ENCODE measurements at places on chromosomes 12 and 14.

GRCh38 chr14:72094844-72095582 is 162.8 kb downstream of the RGS6 start:
- DNase-seq = no peak

DNA sequence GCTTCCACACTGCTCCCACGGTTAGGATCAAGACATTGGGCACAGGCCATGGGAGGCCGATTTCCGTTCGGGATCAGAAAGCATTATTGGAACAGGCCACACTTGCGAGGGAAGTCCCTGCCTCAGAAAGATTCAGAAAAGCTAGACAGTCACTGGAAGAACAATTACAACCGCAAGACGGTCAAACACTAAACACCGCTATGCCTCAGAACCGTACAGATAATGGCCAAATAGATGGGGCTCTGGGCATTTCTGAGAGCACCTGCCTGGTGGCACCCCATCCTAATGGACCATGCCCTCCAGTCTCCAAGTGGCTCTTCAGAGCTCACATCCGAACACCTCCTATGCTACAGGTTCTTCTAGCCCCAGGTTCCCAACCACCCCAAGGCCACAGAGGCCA is 42.0 kb downstream of the SSH1 start:
- DNase-seq = no peak

GRCh38 chr12:58268069-58268468 is 326.7 kb downstream of the ATP23 start:
- DNase-seq = no peak

DNA sequence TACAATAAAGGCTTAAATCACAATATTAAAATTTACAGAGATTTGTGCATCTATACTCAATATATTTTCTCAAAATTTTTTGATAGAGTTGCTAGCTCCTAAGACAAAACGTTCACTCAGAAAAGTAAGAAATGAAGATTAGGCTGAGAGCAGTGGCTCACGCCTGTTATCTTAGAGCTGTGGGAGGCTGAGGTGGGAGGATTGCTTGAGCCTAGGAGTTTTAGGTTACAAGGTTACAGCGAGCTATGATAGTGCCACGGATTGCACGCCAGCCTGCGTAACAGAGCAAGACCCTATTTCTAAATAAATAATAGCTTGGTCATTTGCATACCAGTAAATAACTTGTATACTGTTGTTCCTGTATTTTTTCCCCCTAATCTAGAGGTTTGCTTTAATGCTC is 35.0 kb upstream of the CFL2 start:
- DNase-seq = no peak

DNA sequence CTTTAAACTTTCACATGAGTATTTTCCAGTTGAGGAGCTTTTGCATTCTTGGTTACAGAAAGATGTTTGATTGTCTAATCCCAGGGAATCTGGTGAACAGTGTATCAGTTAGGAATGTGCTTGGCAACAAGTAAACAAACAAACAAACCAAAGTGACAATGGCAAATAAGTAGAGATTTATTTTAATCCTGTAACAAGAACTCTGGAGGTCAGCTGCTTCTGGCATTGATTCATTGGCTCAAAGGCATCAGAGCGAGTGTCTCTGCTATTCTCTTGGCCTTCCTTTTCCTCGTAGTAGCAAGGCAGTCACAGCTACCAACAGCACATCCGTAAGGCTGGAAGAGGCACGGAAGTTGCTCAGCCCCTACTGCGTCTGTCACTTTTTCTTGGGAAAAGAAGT is 37.2 kb downstream of the CRADD start:
- DNase-seq = no peak

DNA sequence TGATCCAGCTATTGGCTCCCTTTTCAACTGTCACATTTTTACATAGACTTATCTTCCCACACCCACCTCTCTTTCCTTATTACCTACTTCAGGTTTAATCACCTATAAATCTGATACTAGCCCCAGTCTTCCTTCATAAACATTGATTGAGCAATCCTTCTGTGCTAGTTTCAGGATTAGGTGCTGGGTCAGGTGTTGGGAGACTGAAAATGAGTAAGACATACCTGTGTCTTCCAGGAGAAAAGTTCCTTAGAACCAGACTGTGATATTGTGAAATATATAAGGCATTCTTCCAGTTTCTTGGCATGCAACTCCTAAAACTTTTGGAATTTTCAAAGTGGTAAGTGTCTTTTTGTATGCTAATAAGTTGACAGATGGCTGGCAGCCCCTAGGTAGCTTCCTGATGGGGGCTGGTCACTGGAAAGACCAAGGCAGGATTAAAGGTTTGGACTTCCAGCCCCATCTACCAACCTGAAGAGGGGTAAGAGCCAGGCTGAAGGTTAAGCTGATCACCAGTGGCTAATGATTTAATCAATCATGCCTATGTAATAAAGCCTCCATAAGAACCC is 4.6 kb downstream of the ANO6 start:
- DNase-seq = no peak

DNA sequence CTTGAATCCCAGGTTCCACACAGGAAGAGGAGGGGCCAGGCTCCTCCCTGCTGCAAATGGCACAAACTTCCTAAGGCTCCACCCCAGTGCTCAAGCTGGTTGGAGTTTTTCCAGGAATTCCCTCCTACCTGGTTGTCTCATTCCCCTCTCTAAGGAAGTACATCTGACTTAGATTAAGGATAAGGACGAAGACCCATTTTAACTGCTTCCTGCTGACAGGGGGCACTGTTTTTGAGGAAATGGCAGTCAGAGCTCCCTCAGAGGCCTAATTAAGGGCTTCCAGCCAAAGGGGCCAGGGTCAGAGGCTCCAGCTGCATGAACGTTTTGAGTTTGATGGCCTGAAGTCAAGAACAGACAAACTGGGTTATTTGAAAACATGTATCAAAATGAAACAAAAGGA is 1084.7 kb downstream of the SLC6A15 start:
- DNase-seq = no peak

GRCh38 chr14:69579476-69579875 is 4.8 kb upstream of the CCDC177 start:
- DNase-seq = no peak

DNA sequence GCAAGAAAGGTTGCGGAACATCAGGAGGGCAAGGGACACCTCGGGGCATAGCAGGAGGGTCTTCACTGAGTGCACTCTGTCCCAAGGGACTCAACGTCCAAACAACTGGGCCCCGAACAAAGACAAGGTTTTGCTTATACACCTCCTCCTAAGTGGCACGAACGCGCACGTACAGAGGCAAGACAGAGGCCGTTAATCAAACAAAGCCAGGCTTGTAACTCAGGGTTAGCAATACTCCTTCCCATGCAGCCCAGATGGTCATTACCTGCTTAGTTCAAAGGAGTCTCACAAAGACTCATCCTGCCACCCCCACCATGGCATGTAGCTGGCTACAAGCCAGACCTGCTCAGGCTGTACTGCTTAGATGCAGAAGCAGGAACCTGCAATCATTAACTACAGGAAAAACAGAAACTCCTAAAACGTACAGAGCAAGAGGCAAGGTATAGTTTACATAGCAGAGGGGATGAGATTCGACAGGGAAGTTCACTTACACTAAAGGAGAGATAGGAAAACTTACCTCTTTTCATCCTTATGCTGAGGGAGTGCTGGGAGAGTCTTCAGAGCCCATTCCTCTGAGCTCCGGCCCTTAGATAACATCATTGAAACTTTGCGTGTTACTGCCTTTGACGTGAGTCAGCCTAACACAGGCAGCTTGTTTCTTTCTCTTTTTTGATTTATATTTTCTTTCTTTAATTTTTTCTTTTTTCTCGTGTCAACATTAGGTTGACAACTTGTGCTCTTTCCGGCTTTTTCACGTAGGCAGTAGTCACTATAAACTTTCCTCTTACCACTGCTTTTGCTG is 1319.1 kb downstream of the TMEM121 start:
- no peak for DNase-seq

DNA sequence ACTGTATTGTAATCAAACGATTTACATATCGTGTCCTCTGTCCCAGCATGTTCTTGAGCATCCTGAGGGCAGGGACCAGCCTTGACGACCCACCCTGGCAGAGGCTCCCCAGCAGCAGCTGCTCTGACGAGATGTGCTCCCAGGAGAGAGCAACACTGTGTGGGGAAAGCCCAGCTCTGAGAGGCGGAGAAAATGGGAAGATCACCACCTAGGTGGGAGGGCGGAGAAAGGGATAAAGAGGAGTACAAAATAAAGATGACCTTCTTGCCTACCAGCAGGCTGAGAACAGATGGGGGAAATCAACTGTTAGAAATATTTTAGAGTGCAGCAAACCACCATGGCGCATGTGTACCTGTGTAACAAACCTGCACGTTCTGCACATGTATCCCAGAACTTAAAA is 71.5 kb upstream of the CAPRIN2 start:
- no peak for DNase-seq

DNA sequence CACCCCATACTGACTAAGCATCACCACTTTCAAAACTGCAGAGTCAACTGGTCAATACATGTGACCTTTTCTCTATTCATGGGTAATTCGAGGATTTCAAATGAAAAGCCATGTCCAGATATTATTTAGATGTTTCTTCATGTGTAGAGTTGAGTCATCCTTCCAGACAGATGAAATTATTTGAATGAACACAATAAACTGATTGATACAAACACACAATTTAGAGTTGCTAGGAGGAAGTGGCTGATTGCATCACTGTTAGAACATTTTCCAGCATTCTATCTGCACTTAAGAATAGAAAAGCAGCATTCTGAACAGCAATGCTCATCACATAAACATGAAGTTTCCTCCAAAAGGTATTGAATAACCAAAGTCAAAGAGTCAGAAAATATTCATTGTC is 273.5 kb upstream of the SOX5 start:
- DNase-seq = no peak

- DNase-seq = no peak
These were observed 28.4 kb downstream of the STK38L start for GRCh38 chr12:27272373-27273028.

GRCh38 chr12:57611108-57611826 is at the start of gene ARHGEF25:
Gene ARHGEF25 (plus strand): TSS chr12:57611435. CDS start chr12:57611895, 460 bp downstream.
- no peak for DNase-seq

DNA sequence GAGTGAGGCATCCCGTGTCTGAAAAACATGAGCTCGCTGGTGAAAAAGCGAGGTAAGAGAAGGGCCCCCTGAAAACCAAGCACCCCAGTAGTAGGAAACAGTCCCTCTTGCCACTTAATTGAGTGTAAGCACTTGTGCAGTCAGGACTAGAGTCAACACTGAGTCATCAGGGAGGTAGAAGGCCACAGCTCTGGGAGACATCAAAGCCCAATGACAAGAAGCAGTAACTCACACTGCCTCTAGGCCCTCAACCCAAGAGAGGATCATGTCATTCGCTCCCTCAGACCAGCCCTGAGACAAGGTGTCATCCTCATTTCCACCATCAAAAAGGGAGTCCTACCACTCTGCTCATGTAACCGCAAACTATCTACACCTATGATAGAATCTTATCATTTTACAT is 17.8 kb downstream of the POMT2 start:
- DNase-seq = no peak

DNA sequence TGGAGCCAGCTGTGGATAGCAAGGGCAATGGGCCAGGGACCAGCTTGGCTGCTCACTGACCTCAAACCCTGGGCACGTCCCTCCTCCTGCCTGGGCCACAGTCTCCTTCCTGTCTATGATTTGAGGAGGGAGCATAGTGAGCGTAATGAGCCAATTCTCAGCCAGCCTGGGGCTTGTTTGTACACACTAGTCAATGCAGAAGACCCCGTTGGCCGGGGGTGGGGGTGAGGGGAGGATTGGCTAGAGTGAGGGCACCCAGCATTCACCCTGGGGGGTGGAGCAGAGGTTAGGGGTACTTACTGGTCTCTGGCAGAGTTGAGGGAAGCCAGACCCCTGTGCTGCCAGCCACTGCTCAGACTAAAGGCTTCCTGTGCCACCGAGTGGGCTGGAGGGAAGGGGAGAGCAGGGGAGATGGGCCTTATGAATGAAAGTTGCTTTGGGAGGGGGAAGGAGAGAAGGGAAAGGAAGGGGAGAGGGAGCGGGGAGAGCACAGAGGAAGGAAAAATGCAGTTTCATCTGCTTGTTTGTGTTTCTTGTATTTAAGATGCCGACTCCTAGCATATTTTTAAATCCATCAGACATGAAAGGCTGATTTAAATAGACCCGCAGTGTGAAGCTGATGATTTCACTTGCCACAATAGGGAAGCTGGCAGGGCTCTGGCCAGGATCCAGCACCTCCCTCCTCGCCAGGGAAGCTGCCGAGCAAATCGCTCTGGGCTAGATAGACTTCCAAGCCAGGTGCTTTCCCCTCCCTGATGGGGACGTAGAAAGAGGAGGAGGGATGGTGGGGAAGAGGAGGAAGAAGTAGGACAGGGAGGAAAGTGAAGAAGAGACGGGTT is 114.0 kb downstream of the PRMT8 start:
- peak; percentile 93 for DNase-seq

- DNase-seq = no peak
These were observed 19.1 kb upstream of the PLA2G1B start for GRCh38 chr12:120346681-120347080.

GRCh38 chr12:41548926-41549325 is 360.8 kb downstream of the PDZRN4 start:
- DNase-seq = no peak

DNA sequence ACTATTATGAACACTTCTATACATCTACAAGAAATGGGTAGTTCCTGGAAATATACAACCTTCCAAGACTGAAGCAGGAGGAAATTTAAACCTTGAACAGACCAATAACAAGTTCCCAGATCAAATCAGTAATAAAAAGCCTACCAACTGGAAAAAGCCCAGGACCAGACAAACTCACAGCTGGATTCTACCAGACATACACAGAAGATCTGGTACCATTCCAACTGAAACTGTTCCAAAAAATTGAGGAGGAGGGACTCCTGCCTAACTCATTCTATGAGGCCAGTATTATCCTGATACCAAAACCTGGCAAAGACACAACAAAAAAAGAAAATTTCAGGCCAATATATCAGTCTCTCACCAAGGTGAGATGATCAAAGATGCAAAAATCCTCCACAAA is 189.4 kb downstream of the RPS29 start:
- no peak for DNase-seq

GRCh38 chr12:95701275-95701674 is 89.3 kb downstream of the NTN4 start:
- no peak for DNase-seq

GRCh38 chr14:95477411-95478269 is 38.8 kb downstream of the SYNE3 start:
- DNase-seq = peak; percentile 10

DNA sequence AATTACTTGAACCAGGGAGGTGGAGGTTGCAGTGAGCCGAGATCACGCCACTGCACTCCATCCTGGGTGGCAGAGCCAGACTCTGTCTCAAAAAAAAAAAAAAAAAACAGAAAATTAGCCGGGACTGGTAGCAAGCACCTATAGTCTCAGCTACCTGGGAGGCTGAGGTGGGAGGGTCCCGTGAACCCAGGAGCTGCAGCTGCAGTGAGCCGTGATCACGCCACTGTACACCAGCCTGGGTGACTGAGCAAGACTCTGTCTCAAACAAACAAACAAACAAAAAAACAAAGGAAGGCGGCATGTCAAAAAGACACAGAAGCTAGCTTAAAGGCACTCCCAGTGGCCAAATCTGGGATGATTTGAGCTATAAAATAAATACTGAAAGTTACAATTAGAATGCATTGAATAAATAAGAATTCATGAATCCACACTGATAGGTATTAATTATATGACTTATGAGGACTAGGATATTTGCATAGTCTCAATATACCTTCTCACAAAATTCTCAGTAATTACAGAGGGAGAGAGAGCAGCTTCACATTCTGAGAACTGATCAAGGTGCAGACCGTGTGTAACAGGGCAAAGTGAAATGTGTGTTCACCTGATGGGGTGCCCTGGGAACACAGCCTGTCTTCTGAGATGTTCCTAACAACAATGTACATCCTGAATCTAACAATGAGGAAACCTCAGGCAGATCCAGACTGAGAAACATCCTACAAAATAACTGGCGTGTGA is 42.7 kb upstream of the GPR132 start:
- no peak for DNase-seq

All from NCI-H2081 treated with DMSO at 0.1 percent for 48 hours (cell line).